T-cell (primary cell): ENCODE measurements at places on chromosomes 12 and 14. TPM values are rescaled to one million over a fixed set of nuclear protein-coding genes. Genes with fewer than 3 reads are reported as not detected.

Gene KRT79
- total RNA-seq = not detected

Gene CDKN3
- total RNA-seq = 2.7 TPM

Gene CCDC184
- 5.3 TPM for total RNA-seq

DNA sequence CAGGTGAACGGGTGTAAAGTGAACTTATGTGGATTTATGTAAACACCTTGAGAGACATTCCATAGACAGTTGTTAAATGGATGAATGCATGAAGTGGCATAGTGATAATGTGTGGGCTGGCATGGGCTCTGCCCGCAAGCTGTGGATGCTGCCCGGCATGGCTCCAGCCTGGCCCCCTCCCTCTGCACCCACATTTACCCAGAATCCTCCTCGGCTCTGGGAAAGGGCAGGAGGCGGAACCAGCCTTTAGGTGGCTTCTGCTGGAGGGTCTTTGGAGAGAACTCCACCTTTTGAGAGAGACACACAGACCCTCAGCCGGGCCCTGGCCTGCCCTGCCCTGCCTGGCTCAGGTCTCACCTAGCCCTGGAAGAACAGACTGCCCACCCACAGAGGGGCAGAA, 18.7 kb downstream of the RASAL1 start:
- no peak for DNase-seq

- no peak for DNase-seq
These were observed 13.1 kb upstream of the SRSF5 start for GRCh38 chr14:69753860-69754259.

- no peak for DNase-seq
These were observed 474.6 kb downstream of the PRKD1 start for GRCh38 chr14:29453045-29453444.
